ENCODE measurements at places on chromosomes 5 and 9.
A peak's percentile ranks its signal among the peaks of the same experiment; 100 is the strongest.

DNA sequence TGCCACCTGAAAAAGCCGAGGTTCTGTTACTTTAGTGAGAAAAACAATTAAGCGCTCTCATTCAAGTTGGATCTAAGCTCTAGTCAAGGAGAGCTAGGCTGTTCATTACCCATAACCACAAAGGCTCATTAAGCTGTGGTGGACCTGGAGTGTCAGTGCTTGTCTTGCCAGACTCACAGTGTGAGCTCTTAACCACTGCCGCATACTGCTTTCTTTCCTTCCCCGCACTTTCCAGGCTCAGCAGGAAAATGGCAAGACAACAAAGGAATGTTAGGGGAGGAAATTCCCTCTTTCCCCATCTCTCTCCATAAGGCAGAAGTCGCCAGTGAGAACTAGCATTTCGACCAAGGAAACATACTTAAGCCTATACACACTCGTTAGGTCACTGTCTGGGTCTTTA lies 467.3 kb downstream of the ENC1 start:
- no peak for DNase-seq

GRCh38 chr5:141637123-141637766 lies 448 bp downstream of the RELL2 start:
- DNase-seq: no peak

GRCh38 chr5:174272671-174273070 lies 227.2 kb downstream of the NSG2 start:
- DNase-seq: no peak

- no peak for DNase-seq
Observed at GRCh38 chr5:143542798-143543144, 139.3 kb upstream of the NR3C1 start.

GRCh38 chr5:172004824-172005237 lies 1.6 kb downstream of the FBXW11 start:
- no peak for DNase-seq

- DNase-seq: no peak
Observed at GRCh38 chr9:100505564-100506159, 32.7 kb downstream of the TMEFF1 start.

- DNase-seq: peak; percentile 19
Observed at GRCh38 chr5:114176356-114176755, 185.5 kb upstream of the KCNN2 start.

DNA sequence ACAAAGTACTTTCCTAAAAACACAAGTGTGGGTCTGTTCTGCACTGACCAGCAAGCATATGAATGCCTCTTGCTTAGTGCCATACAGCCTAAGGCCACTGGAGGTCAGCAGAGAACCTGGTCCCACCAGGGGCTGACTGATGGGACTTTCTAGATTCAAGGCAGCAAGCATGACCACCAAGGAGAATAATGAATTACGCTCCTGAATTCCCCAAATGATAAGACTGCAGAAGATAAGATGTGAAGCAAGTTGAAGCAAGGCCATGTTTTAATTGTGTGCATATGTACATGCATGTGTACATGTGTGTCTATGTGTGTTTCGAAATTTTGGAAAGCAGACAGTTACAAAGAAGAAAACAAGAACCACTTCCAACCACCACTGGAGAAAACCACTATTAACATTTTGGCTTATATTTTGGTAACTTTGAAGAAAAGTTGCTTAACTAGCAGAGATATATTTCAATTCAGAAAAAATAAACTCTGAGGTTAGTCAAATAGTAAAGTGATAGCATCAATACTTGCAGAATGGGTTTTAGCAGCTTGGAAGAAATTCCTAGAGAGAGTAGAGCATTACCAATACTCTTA lies 70.5 kb downstream of the ERP44 start:
- DNase-seq: peak; percentile 26

- no peak for DNase-seq
Observed at GRCh38 chr9:134068744-134069479, 1.1 kb upstream of the BRD3 start.

DNA sequence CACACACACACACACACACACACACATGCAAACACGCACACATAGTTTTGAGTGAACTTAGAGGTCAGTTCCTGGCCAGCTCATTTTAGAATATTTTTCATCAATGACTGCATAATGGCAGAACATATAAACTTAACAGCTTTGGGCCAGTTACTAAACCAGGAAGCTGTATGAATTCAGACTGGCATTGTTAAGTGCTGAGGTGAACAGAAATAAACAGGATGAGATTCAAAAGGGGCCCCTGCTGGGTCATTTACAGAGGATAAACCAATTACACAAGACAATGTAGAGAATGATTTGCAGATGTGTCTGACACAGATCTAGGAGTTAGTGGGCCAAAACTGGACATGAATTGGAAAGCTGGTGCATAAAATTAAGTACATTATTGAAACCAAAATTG lies 44.6 kb downstream of the MARCHF11 start:
- DNase-seq: no peak

GRCh38 chr9:15572200-15572770 lies 19.4 kb downstream of the CCDC171 start:
- DNase-seq: no peak

- no peak for DNase-seq
Observed at GRCh38 chr5:14980698-14981097, 109.1 kb upstream of the ANKH start.

DNA sequence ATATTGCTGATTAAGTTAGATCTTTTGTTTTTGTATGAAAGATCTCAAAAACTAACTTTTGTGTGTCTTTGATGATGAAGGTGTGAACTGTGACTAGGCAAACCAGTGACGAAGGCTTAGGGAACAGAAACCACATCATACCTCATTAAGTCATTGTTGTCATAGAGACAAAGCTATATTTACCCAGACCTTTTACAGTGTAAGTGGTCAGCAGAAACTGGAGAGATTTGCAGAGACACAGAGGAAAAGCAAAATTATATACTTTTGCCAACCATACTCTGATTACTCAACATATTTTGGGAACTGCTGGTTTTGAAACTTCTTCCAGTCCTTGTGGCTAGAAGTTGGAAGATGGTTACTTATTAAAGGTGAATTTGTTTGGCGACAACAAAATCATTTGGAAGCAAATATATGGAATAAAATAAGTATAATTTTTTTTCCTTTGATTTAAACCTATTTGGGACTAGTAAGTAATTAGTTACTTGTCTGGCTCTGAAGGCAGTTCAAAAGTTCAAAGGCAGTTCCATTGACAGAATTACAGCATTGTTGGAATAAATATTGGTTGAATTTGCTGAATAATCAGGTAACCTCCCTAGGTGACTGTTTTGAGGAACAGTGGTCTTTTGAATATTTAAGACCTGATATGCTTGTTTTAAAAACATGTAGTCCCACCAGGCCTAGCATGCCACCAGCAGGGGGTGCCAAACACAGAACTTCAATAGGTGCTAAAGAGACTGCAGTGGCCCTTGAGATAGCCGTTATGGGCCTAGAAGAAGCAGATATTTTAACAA lies 103.8 kb downstream of the RPS23 start:
- DNase-seq: peak; percentile 90

DNA sequence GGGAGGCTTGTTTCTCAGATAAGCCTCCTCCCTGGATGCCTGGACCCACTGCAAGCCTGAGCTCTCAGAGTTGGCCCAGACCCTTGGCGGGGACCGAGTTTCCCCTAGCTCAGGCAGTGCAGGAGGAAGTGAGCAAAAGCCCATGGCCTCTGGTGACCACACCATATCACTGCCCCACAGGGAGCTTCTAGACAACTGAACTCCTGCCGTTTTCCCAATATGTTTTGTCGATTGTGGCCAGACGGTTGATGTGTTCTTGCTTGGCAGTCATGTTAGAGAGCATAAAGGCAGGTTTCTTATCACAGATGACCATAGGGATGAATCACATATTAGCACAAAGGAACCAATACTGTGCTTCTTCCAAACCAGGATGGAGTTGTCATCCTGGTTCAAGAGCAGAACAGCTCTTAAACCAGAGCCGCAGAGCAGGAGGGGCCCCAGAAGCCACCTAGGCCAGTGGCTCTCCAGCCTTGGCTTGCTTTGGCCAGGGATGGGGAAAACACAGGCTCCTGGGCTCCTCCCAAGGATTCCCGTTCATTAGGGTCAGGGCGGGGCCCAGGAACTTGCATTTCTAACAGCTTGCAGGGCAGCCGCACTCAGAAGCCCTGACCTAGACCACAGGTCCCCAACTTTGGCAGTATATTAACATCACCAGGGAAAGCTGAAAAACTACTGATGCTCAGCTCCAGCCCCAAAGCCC lies 113.1 kb upstream of the TBC1D2 start:
- DNase-seq: no peak

Measured in retinal pigment epithelial cell (primary cell).